ENCODE measurements at places on chromosomes 4 and X. TPM values are rescaled to one million over a fixed set of nuclear protein-coding genes. Genes with fewer than 3 reads are reported as not detected.

UNC5C gene
- total RNA-seq, result 28.4 TPM

KLHL8 gene
- 3.8 TPM for total RNA-seq

PRRG3 gene
- 4.8 TPM for total RNA-seq

RASGEF1B gene
- 3.0 TPM for total RNA-seq

AKAP14 gene
- total RNA-seq, result not detected

ETNPPL gene
- 0.51 TPM for total RNA-seq

DGKK gene
- 0.27 TPM for total RNA-seq

CXCL11 gene
- not detected for total RNA-seq

SYTL5 gene
- 3.5 TPM for total RNA-seq

DCLK2 gene
- 5.7 TPM for total RNA-seq

NALF2 gene
- 0.32 TPM for total RNA-seq

MMGT1 gene
- 8.3 TPM for total RNA-seq

HEPH gene
- 137 TPM for total RNA-seq

DNA sequence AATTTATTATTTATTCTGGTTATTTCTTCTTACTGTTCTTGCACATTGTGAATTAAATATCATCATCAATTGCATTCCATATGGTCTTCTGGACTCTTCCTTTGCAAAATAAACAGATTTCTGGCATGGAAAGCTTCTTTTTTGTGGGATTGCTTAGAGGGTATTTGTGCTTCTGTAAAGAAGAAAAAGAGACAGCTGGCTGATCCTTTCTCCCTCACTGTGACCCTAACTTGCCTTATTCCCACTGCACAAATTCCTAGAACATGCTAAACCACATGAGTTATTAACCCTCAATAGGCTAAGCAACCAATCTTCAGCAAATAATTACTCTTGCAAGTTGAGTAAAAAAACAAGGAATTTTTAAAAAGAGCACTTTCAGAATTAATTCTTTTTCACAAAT is 23.8 kb upstream of the LRCH2 start:
- no peak for DNase-seq

- no peak for DNase-seq
Measured at GRCh38 chr4:26803211-26803861, 57.3 kb upstream of the STIM2 start.

DNA sequence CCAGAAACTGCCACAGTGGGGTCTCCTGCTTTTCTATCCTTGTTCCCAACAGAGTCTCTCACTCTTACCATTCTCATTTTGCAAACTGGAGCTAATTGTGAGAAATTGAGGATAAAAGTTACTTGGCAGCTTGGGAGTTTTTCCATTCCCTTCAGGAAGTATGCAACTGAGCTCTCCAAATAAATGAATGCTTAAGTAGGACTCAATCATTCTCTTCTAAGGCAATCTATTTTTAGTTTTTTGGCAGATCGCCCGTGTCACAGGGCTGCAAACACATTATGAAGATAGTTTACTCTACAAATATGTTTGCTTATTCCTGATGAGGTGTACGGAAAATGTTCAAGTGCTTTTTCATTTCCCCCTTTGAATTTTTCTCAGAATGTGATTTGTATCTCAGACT is 5.3 kb downstream of the ASB11 start:
- peak; percentile 50 for DNase-seq

DNA sequence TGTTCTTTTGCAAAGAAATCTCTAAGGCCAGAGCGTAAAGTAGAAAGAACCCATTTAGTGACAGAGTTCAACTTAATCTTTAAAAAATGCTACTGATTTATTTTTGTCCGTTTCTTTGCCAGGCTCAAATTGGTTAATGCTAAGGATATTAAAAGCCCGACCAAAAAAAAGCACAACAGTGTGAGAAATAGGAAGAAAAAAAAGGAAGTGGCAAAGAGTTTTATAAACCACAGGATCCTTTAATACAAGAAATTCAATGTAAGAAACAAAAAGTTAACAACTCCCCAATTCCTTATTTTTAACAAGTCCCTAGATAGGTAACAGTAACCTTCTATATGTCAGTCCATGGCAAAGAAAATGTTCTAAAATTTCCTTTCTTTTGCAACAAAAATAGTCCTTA is 480.4 kb downstream of the ACTRT1 start:
- no peak for DNase-seq

- no peak for DNase-seq
Measured at GRCh38 chr4:26807330-26807729, 53.3 kb upstream of the STIM2 start.

GRCh38 chr4:78661921-78662521 is 110.5 kb downstream of the ANXA3 start:
- DNase-seq, result peak; percentile 81

- DNase-seq, result no peak
Measured at GRCh38 chrX:16250296-16250695, 83.0 kb downstream of the MAGEB17 start.

- DNase-seq, result no peak
Measured at GRCh38 chr4:166195101-166195500, 322.1 kb downstream of the TLL1 start.

- DNase-seq, result no peak
Measured at GRCh38 chrX:150879855-150880807, 18.3 kb downstream of the CD99L2 start.

DNA sequence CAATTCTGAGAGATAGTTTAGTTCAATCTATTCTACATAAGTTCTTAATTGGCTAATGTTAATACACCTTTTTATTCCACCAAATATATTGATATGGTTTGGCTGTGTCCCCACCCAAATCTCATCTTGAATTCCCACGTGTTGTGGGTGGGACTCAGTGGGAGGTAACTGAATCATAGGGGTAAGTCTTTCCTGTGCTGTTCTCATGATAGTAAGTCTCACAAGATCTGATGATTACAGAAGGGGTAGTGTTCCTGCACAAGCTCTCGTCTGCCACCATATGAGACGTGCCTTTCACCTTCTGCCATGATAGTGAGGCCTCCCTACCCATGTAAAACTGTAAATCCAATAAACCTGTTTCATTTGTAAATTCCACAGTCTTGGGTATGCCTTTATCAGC is 11.3 kb downstream of the PPA2 start:
- DNase-seq, result no peak

GRCh38 chr4:3834663-3835521 is 68.7 kb downstream of the ADRA2C start:
- no peak for DNase-seq

DNA sequence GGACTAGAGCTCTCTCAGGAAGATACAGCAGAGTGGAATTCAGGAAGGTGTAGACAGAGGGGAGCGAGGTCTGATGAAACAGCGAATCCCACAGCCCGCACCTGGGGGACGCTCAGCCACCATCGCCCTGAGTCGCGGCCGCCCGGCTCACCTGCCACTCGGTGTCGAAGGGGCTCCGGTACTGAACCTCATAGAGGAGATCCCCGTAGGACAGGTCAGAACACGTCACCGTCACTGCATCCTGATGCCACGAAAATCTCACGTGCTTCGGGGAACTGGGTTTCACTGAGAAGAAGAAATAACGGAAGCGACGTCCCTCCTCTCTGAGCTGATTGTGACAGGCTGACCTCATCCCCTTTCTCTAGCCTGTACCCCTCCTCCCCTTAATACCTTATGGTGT is 10.2 kb downstream of the CRLF2 start:
- no peak for DNase-seq

GRCh38 chrX:128078545-128078944 is 26.3 kb upstream of the ACTRT1 start:
- DNase-seq, result no peak

GRCh38 chr4:93791570-93792195 is 36.9 kb upstream of the ATOH1 start:
- peak; percentile 84 for DNase-seq

DNA sequence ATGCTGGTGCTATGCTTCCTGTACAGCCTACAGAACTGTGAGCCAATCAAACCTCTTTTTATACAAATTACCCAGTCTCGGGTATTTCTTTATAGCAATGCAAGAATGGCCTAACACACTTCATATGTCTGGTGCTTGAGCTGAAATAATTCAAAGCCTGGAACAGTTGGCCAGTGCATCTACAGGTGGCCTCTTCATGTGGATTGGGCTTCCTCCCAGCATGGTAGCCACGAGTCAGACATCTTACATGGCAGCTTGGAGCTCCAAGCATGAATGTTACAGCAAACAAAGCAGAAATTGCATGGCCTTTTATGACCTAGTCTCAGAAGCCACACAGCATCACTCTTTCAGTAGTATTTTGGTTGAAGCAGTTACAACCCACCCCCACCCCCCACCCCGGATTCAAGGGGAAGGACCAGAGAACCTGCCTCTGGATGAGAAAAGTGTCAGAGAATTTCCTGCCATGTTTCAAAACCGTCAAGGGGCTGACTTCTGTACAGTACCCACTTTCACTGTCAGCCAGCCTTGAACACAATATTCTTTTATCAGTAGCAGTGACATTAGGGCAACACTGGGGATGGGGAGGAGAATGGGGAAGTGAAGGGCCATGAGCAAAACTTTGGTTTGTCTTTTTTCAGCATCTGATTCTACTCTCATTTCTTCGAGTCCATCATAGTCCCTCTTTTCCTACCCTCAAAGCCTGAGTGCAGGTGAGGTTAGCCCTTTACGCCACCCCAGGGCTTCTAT is 368.7 kb downstream of the BCOR start:
- DNase-seq, result no peak

DNA sequence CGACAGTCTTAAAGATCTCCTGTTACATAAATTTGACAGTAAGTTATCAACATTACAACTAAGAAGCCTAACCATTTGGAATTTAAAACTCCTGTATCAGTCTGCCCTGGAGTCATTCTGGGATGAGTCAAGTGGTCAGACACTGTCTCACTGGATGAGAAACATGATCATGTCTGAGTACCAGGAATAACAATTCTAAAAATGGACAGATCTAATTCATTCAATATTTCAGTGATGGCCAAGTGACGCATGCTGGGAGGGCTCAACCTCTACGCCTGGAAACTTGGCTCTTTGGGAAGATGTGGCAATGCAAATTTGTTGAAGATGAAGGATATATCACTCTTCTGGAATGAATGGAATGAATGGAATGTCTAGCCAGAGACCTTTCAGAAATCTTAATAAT is 1427.2 kb downstream of the STIM2 start:
- no peak for DNase-seq

GRCh38 chr4:96986816-96987215 is 1146.9 kb downstream of the PDHA2 start:
- DNase-seq, result no peak

- no peak for DNase-seq
Measured at GRCh38 chr4:128827296-128827695, 17.8 kb downstream of the JADE1 start.

GRCh38 chr4:120731561-120731960 is 191.0 kb downstream of the PRDM5 start:
- DNase-seq, result peak; percentile 36

DNA sequence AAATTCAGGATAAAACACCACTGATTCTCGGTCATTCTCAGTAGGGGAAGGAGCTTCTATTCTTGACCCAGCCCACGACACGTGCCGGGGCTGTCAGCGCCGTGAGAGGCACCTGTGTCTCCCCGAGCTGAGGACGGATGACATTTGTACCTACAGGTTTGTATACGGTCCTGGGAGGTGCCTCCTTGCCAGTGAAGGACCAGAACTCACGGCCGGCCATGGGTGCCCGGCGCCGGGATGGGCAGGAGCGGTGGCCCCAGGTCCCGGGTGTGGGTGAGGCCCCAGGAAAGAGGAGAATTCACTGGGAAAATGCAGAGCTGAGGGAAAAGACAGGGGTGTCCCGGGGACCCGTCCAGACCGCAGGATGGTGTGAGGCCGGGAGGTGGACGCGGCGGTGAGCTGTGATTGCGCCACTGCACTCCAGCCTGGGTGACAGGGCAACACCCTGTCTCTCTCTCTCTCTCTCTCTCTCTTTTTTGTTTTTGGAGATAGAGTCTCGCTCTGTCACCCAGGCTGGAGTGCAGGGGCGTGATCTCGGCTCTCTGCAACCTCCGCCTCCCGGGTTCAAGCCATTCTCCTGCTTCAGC is 48.9 kb upstream of the PPP2R3B start:
- no peak for DNase-seq

GRCh38 chr4:53863736-53864365 is 200.6 kb downstream of the CHIC2 start:
- DNase-seq, result peak; percentile 40

GRCh38 chr4:105963461-105964400 is 68.5 kb downstream of the NPNT start:
- no peak for DNase-seq

DNA sequence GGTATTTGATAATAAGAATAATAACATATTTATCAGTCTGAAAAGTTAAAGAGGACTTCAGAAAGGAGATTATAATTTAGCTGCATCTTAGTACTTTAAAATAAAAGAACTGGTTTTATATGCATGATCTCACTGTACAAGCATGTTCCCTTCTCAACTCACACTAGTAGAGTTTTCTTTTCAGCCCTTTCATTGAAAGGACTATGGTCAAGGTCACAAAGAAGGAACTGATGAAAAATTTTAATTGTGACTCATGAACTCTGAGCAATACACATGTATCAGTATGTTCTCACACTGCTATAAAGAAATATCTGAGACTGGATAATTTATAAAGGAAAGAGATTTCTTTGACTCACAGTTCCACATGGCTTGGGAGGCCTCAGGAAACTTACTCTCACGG is 73.7 kb upstream of the NDST4 start:
- DNase-seq, result no peak

- peak; percentile 8 for DNase-seq
Measured at GRCh38 chr4:143186212-143186611, 1.5 kb downstream of the USP38 start.

DNA sequence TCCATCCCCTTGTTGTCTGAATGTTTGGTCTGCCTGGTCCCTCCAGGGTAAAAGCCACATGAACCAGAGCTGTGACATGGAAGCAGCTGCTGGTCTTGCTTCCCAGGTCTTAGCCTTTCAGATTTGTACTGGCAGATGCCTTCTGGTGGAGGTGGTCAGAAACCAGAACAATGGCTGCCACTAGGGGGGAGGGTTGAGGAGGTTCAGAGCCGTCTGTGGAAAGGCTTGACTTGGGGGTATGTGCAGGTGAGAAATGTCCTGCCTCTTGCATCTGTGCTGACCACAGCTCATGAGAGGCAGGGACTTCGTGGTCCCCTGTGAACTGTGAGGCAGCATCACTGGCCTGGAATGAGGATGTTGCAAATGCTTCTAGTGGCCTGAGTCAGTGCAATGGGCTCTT is 144.2 kb upstream of the WDR1 start:
- DNase-seq, result no peak

GRCh38 chrX:105314458-105314857 is 94.0 kb upstream of the TEX13A start:
- DNase-seq, result peak; percentile 27

DNA sequence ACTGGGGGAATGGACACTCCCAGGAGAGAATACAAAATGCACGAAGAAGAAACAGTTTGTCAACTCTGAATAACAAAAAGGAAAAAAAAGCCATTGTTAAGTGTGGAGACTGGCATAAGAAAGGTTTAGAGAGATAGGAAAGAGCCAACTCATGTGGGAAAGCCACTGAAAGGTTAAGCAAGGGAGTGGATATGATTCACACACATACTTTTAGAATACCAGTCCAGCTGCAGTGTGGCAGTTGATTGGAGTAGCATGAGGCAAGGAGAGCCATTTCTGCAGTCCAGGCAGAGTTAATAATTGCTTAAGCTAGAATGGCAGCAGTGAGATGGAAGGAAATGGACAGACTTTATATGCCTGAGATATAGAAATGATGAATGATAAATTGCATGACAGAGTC is 36.9 kb upstream of the ADAD1 start:
- DNase-seq, result no peak
